Endothelial cell of umbilical vein (primary cell): ENCODE measurements at places on chromosomes 3 and 15.
A peak's percentile ranks its signal among the peaks of the same experiment; 100 is the strongest.

GRCh38 chr3:189184566-189184965 lies 12.8 kb downstream of the TPRG1 start:
- no peak overlapping the region for H3K4me3 ChIP-seq
- no peaks in the 10 kb centered on the region for H3K4me1 ChIP-seq
- no peaks in the 10 kb centered on the region for H3K27me3 ChIP-seq
- DNase-seq, result no peak

DNA sequence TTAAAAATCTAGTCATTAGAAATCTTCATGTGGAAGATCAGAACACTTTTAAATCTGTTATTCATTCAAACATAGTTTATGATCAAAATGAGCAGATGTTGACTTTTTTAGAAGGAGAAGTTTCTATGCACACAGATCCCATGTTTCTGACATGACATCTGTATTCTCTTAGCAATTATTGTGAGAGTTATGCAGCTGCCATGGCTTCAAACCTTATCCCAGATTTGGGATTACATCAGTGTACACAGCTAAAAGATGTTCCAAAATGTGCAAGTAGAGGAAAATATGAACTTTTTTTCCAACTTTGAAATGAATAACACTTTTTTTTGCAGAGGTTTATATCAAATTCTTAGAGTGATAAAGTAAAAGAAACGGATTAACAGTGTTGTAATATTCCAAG lies 1166.9 kb downstream of the ZPLD1 start:
- no peak overlapping the region for H3K4me3 ChIP-seq
- no peaks in the 10 kb centered on the region for H3K36me3 ChIP-seq
- H3K27me3 ChIP-seq, result no peaks in the 10 kb centered on the region
- no peak for DNase-seq

DNA sequence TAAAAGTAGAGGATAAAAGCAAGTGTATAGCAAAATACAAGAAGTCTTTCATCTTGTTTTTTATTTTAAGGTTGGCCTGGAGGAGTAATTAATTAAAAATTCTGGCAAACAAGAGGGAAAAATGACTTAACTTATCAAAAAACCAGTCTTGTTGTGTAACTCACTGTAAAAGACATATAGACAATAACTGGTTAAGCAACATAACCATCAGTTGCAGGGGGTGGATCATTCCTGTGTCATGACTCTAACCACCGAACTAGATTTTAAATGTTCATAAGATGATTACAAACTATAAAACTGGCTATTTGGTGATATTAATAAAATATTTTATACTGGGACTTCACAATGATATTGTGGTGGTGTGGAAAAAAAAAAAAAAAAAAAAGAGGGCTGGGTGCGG lies 130.6 kb downstream of the STAG1 start:
- H3K36me3 ChIP-seq, result no peaks in the 10 kb centered on the region
- no peaks in the 10 kb centered on the region for H3K27me3 ChIP-seq
- H3K4me1 ChIP-seq, result no peaks in the 10 kb centered on the region
- H3K27ac ChIP-seq, result no peak overlapping the region
- H3K4me3 ChIP-seq, result no peak overlapping the region

- H3K4me3 ChIP-seq, result no peak overlapping the region
- H3K36me3 ChIP-seq, result no peaks in the 10 kb centered on the region
- H3K27ac ChIP-seq, result no peak overlapping the region
- H3K4me1 ChIP-seq, result no peaks in the 10 kb centered on the region
Observed at GRCh38 chr15:38509152-38509551, 55.2 kb downstream of the FAM98B start.

- H3K27me3 ChIP-seq, result no peaks in the 10 kb centered on the region
- no peaks in the 10 kb centered on the region for H3K4me1 ChIP-seq
- H3K27ac ChIP-seq, result no peak overlapping the region
- no peaks in the 10 kb centered on the region for H3K36me3 ChIP-seq
- no peak overlapping the region for H3K4me3 ChIP-seq
- no peak for DNase-seq
Observed at GRCh38 chr15:81859737-81860516, 185.9 kb downstream of the MEX3B start.

DNA sequence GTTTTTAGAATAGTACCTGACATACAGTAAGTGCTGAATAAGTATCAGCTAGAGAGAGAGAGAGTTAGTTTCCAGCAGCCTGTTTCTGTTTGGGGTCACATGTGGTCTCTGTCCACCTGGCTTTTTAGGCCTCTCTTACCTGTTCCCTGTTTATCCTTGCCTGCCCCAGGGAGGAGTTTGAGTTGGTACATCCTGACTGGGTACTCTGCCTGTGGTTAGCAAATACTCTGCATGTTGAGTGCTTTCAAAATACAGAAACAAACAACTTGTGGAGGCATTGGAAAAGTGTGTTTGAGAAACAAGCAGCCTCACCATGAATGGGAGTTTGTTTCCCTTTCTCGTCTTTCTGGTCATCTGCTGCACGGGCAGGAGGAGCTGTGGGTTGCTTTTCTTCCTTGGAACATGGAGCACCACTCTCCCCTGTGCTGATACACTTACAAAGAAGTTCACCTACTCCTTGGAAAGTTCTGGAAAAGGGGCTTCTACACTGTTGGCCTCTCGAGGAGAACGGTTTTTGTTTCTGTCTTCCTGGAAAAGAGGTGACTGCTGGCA lies 166.1 kb downstream of the PGPEP1L start:
- no peaks in the 10 kb centered on the region for H3K27me3 ChIP-seq
- H3K4me3 ChIP-seq, result no peak overlapping the region
- no peak overlapping the region for H3K27ac ChIP-seq
- no peaks in the 10 kb centered on the region for H3K36me3 ChIP-seq
- peaks cover 12% of the 10 kb centered on the region for H3K4me1 ChIP-seq
- no peak for DNase-seq

DNA sequence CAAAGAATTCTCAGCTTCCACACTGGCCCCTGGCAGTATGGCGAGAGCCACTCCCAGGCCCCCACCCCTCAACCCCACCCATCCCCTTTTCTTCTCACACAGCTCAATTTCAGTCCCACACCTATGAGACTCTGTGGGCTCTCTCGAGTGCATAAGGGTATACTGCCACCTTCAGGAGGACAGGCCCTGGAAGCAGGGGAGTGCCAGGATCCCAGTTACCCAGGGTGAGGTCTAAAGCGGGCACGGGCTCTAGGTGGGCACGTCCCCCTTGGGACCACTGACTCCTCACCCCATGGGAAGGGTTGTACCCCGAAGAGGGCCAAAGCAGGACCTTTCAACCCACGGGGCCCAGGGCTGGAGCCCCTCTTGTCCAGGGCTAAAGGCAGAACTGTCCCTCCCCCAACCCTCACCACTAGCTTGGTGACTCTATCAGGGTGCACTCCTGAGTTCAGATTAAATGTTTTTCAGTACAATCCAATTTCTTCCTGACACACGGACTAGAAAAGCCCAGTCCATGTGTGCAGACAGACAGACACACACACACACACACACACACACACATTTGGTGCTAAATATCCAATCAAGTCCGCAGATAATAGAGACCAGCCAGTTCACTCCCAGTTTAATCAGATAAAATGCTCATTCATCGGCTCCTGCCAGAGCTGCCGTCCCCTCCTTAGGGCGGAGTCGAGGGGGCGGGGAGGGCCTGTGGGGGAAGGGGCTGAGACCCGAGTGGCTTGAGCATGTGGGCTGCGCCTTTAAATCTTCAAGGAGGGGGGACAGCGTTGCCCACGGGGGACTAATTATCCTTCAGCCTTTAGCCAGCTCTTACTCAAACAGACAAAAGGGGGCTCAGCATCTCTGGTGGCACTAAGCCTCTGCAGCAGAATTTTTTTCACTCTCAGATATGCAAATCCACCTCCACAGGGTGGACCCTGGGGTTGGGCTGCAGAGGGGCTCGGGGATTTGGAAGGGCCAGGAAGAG lies 59.3 kb downstream of the CYP11A1 start:
- no peaks in the 10 kb centered on the region for H3K4me1 ChIP-seq
- H3K27ac ChIP-seq, result no peak overlapping the region
- H3K27me3 ChIP-seq, result peaks cover 18% of the 10 kb centered on the region
- peak; percentile 43 for DNase-seq
- no peak overlapping the region for H3K4me3 ChIP-seq
- no peaks in the 10 kb centered on the region for H3K36me3 ChIP-seq
